ENCODE measurements at places on chromosomes 1 and 21.
A peak's percentile ranks its signal among the peaks of the same experiment; 100 is the strongest.

- no peak for DNase-seq
Measured at GRCh38 chr1:216682752-216683151, 40.5 kb downstream of the ESRRG start.

DNA sequence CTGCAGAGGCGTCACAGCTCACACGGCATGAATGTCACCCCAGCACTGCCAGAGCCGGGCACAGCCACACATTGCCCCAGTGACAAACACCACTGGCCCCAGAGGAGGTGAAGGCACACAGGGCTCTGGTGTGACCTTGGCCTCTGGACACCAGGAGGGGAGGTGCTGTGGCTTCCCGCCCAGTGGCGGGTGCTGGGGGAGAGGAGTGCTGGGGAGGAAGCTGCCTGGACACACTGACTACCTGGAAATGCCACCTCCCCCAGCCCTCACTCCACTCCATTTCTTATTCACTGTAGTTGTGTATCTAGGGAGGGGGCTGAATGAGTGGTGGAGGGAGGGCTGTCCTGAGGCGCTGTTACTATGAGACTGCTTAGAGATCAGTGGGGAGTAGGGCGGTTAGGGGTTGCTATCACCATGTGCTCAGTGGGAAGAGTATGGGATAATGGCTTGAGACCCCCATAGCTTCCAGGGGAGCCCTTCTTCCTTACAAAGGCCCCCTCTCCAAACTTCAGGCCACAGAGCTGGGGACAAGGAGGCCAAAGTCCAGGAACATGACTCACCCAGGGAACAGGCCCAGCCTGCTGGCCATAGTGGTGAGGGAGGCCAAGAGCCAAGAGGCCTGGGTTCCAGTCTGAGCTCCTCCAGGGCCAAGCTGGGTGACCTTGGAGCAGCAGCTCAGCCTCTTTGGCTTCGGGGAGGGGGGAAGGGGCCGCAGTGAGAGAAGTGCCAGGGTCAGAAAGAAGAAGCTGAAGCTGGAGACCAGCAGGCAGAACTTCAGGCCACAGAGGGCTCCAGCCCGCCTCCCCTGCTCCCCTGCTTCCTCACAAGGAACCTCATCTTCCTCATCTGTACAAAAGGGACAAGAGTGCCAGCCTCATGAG is 40.1 kb downstream of the AHDC1 start:
- no peak for DNase-seq

GRCh38 chr1:21955501-21956281 is 18.6 kb upstream of the HSPG2 start:
- DNase-seq, result no peak

GRCh38 chr1:73034271-73034670 is 751.9 kb upstream of the NEGR1 start:
- no peak for DNase-seq

GRCh38 chr1:7380712-7381111 is 390.4 kb upstream of the VAMP3 start:
- no peak for DNase-seq

DNA sequence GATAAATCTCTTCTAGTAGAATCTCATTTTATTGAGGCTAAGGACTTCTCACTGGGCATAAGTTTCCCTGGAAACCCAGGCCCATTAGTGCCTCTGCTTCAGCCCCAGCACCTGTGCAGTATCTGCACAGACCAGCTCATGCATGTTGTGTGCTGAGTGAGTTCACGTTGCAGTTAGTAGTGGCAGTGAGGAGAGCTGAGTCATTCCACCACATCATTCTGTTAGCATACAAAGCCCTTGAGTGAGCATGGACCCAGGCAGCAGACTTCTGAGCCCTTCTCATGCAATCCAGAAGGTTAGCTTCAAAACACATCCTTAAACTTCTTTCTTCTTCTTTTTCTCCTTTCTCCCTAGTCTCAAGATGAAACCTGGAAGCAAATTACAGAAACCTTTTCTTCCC is 45.8 kb upstream of the NTPCR start:
- peak; percentile 14 for DNase-seq
